ENCODE measurements at places on chromosomes 1 and 21.
A peak's percentile ranks its signal among the peaks of the same experiment; 100 is the strongest.

- no peak for DNase-seq
Observed at GRCh38 chr1:172917972-172918371, 132.8 kb downstream of the TNFSF18 start.

GRCh38 chr21:32597205-32597604 is 11.9 kb upstream of the TCP10L start:
- DNase-seq, result no peak

GRCh38 chr1:90414201-90414600 is 302.9 kb downstream of the BARHL2 start:
- no peak for DNase-seq

DNA sequence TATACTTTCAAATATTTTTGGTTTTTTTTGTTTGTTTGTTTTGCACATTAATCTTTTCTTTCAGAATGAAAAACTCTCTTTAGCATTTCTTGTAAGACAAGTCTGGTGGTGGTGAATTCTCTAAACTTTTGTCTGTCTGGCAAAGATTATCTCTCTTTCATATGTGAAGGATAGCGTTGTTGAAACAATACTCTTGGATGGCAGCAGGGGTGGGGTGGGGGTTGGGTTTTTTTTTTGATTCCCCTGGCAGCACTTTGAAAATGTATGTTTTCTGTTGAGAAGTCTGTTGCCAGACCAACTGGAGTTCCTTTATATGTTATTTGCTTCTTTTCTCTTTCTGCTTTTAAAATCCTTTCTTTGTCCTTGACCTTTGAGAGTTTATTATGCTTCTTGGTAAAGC is 160.2 kb downstream of the VAV3 start:
- DNase-seq, result no peak

GRCh38 chr1:182268669-182269068 is 122.9 kb downstream of the GLUL start:
- DNase-seq, result no peak

GRCh38 chr1:941588-942383 is 17.3 kb downstream of the NOC2L start:
- DNase-seq, result no peak

- DNase-seq, result peak; percentile 29
Observed at GRCh38 chr1:6967431-6968111, 182.3 kb downstream of the CAMTA1 start.

GRCh38 chr1:114032271-114033215 is 53.3 kb downstream of the OLFML3 start:
- no peak for DNase-seq

DNA sequence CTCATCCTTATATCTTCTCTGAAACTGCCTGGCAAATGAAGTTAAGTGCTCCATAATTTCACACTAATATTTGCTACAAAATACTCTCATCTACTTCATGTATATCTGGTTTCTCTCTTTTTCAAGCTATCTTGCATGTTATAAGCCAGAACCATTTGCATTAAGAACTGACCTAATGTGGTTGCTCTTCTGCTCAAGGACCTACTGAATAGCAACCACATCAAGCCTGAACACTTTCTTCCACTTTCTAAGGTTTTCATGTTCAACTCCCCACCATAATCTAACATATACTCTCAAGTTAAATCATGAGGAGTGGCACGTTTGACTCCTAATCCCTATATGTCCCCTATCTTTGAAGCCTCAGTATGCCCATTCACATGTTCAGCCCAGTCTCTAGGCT is 27.2 kb downstream of the RGS1 start:
- DNase-seq, result peak; percentile 16

- DNase-seq, result no peak
Observed at GRCh38 chr1:246039584-246039983, 467.5 kb downstream of the SMYD3 start.

DNA sequence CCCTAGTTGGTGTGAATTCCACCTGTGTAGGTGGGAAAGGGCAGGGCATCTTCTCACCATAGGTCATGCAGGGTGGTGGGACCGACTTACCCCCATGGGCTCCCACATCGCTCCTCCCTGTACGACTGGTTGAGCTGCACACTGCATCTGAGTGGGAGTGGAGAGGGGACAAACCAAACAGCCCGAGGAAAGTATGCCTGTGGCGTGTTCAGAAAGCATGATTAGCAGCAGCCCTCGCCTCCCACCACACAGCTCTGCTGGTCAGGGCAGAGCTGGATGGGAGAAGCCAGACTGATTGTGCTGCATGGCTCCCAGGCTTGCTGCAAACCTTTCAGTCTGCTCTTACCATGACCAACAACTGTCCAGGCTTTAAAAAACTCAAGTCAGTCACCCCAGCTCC is 24.4 kb downstream of the VANGL1 start:
- no peak for DNase-seq

DNA sequence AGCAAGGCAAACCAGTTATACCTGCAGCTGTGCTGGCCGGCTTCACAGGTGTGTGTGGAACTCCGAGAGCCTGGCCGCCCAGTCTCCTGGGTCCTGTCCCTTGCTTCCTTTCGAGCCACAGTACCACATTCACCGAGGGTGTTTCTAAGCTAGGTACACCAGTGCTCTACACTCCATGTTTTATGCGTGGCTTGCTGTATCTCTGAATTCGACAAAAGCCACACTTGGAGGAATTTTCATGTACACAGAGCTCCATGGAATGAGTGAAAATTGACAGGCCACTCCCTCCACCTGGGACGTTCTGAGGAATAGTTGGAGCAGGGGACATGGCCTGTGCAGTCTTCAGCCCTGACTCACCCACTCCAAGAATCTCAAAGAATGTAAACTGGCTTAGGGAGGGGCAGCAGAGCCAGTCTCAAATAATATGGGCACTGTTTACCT is 14.0 kb downstream of the ETS2 start:
- DNase-seq, result no peak

DNA sequence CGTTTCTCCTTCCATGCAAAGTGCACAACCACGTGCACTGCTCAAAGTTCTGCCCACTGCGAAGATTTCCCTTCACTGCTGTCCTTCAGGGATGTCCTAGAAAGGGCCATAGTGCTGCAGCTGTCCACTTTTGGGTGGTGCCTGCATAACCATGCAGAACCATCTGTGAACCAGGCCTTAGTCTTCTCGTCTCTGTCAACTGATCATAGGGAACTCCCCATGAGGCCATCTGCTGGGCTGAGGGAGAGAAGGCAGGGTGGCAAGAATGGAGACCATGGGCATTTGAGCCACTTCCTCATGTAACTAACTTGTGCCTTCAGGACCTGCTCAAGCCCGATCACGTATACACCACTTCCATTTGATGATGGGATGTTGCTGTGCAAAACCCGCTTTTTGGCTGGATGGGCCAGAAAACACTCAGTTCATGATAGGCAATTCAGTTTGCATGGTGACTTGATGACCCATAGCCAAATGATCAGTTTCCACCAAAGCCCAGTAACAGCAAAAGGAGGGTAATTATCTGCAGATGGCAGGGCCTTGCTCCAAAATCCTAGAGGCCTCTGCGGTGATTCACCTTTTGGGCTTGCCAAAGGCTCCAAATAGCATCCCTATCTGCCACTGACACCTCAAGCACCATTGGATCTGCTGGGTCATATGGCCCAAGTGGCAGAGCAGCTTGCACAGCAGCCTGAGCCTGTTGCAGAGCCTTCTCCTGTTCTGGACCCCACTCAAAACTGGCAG is 9.5 kb downstream of the ST6GALNAC5 start:
- DNase-seq, result no peak

Data from GM12865 (cell line).